ENCODE measurements at places on chromosomes 12 and 14. TPM values are rescaled to one million over a fixed set of nuclear protein-coding genes. Genes with fewer than 3 reads are reported as not detected.

Gene TARBP2
- 40.7 TPM for total RNA-seq

Gene GPR68
- total RNA-seq = 18.9 TPM

Gene KLRB1
- total RNA-seq = 3.0 TPM

Gene OR4E2
- total RNA-seq = not detected

Gene GPR65
- total RNA-seq = 24.6 TPM

DNA sequence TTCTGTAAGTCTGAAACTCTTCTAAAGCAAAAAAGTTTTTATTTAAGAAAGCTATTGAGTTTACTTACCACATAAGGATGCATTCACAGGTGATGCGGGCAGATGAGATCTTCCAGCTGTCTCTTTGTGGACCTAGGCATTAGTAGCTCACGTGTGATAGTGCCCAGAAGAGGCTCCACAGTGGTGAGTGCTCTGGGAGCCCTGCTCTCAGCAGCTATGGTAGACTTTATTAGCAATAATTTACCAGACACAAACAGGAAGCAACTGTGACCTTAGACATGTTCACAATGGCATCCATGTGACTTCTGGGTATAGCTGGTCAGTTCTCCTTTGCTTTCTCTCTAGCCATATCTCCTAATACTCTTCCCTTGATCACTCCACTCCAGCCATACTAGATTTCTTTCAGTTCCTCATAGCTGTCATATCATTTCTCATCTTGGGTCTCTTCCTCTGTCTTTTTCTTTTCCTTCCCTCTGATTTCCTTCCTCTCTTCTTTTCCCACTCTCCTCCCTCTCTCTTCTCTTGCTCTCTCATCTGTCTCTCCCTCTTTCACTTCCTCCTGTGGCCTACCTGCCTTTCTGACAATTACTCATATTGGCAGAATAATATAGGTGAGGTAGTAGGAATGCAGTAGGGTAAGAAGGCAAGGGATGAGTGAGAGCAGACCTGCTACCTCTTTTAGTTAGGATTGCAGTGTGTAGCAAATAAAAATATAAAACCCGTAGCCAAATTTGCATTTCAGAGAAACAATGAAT is 75.2 kb upstream of the SCAF11 start:
- H3K27ac ChIP-seq = no peak overlapping the region
- H3K4me1 ChIP-seq = no peaks in the 10 kb centered on the region
- H3K36me3 ChIP-seq = no peaks in the 10 kb centered on the region
- no peaks in the 10 kb centered on the region for H3K27me3 ChIP-seq
- H3K4me3 ChIP-seq = no peak overlapping the region
- DNase-seq = no peak

GRCh38 chr12:41956353-41956752 is 188.3 kb downstream of the GXYLT1 start:
- DNase-seq = no peak
- no peaks in the 10 kb centered on the region for H3K36me3 ChIP-seq
- no peaks in the 10 kb centered on the region for H3K27me3 ChIP-seq
- no peaks in the 10 kb centered on the region for H3K4me1 ChIP-seq
- no peak overlapping the region for H3K27ac ChIP-seq

DNA sequence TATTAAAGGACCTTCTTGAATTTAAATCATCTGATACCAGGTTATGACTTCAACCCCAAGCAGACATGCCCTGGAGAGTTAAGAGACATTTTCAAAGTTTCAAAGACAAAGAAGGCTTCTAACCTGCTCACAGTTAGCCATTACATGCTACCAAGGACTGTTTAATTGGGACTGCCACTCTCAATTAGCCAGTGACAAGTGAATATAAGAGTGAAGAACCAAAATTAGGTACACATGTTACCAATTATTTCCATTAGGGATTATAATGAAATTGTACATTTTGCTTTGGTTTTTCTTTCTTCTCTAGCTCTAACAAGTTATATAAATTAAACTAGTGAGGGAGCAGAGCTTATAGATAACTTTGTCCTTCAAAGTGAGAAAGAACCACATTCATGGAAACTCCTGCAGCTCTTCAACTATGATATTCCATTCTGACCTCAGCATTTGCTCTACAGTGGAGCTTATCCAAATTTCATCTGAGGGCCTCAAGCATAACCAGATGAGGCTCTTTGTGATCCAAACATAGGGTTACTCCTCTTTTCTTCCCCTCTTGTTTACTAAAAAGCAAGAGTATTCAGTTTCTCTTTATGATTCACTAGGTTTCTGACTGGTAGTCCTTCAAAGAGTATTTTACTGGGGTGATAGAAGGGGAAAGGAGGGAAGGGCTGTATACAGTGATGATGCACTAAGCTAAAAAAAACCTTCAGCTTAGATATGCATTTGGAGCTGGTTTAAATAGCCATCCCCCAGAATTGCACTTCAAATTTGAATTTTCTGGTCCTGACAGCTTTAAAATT is 91.3 kb downstream of the DUSP6 start:
- H3K36me3 ChIP-seq = peaks cover 16% of the 10 kb centered on the region
- no peak overlapping the region for H3K27ac ChIP-seq
- no peak for DNase-seq
- no peak overlapping the region for H3K4me3 ChIP-seq
- peaks cover 49% of the 10 kb centered on the region for H3K4me1 ChIP-seq

DNA sequence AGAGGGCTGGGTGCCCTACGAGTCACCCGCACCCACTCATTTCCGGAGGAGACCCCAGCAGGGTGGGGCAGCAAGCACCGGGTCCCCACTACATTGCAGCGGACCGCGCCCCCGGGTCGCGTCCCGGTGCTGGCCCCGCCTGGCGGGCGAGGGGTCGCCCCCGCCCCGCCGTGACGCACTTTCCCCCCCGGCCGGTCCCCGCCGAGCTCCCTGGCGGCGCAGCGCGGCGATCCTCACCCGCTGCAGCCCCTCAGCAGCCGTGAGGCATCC is 106.1 kb downstream of the PRICKLE1 start:
- H3K27me3 ChIP-seq = peaks cover 81% of the 10 kb centered on the region
- DNase-seq = peak; percentile 33
- H3K4me3 ChIP-seq = peak overlapping the region; percentile 93
- peaks cover 15% of the 10 kb centered on the region for H3K4me1 ChIP-seq
- no peak overlapping the region for H3K27ac ChIP-seq
